T-helper 2 cell (primary cell): ENCODE measurements at places on chromosomes 7 and 10.
A peak's percentile ranks its signal among the peaks of the same experiment; 100 is the strongest.

GRCh38 chr10:72638586-72639440 is 12.9 kb upstream of the MICU1 start:
- no peak for DNase-seq

- peak; percentile 26 for DNase-seq
Observed at GRCh38 chr10:73920089-73920488, 9.2 kb downstream of the PLAU start.

GRCh38 chr7:153370092-153370491 is 610.5 kb downstream of the ACTR3B start:
- DNase-seq = no peak

DNA sequence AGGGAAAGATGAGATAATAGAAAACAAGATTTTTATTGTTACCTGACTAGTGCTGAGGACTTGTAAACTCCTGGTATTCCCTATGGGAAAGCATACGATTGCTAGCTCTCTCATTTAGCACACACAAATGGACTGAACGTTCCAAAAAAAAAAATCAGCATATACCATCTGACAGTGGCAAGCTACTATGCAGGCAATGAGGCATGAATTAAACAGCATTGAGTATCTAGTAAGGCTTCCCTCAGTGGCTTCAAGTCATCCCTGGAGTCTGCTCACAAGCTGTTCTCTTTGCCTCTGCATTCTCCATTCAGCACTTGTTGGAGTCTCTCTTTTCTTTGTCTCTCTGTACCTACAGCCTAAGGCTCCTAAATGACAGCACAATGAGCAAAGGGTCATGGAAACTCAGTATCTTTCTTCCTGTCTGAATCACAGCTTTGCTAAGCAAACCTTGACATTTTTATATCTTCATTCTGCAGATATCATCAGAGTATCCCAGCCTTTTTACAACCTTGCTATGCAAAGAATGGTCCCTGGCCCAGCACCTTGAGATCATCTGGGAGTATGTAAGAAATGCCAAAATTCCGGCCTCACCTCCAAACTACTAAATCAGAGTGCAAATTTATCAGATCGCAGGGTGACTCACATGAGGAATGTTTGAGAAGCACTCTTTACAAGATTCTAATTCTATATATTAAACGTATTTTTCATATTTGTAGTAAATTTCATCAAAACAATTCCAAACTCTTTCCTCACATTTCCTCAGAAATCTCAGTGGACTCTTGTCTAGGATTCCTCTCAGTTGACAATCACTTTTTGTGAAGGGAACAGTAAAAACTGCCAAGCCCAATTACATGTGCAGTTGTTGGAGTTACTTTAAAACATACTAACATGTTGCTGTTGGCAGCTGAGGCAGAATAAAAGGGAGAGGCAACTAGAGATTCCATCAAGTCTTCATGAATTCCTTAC is 10.8 kb upstream of the LIPA start:
- DNase-seq = no peak

DNA sequence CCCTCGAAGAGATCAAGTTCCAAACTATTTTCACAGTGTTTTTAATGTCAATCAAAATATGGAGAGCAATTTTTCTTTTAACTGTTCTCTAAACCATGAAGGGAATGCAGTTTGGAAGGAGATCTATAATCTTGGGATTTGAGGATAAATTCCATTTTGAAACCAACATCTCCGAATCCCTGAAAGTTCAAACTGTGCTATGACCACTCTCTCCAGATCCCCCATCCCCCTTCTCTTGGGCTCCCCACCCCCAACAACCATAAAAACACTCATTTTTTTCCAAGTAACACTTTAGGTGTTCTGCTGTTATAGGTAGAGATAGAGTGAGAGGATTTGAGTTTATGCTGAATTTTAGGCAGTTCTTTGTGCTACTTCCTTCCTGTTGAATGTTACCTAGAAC is 1.7 kb downstream of the CALD1 start:
- DNase-seq = no peak

- no peak for DNase-seq
Observed at GRCh38 chr10:11161096-11161495, 143.4 kb downstream of the CELF2 start.

DNA sequence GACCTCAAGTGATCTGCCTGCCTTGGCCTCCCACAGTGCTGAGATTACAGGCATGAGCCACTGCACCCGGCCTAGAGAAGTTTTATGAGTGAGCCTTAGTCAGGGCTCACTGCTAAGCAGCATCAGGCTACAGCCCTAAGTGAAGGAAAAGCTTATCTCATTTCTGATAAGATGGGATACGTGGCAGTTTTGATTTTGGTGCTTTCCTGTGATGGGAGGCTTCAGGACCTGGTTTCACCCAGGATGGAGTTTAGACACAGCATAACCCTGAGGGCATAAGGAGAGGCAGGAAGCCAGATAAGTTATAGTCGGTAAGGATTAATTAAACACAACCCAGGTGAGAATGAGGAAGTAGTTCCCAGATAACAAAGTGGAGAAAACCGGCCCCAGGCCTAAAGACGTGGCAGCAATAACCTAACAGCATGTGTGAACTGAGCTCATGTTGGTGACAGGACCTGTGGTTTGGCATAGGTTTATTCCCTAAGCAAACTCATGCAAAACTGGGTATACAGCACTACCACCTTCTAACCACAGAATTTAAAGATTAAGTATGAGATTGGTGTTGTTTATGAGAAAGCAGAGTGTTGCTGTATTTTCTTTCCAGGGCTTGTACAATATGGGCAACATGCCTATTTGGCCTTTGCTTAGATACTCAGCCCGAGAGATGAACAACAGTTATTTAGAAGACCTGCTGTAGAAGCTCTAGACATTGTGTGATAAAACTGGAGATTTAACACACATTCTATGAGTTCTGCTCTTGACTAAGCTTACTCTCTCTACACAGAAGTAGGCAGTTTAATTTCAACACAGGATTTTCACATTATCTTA is 119.4 kb downstream of the COL28A1 start:
- DNase-seq = no peak

DNA sequence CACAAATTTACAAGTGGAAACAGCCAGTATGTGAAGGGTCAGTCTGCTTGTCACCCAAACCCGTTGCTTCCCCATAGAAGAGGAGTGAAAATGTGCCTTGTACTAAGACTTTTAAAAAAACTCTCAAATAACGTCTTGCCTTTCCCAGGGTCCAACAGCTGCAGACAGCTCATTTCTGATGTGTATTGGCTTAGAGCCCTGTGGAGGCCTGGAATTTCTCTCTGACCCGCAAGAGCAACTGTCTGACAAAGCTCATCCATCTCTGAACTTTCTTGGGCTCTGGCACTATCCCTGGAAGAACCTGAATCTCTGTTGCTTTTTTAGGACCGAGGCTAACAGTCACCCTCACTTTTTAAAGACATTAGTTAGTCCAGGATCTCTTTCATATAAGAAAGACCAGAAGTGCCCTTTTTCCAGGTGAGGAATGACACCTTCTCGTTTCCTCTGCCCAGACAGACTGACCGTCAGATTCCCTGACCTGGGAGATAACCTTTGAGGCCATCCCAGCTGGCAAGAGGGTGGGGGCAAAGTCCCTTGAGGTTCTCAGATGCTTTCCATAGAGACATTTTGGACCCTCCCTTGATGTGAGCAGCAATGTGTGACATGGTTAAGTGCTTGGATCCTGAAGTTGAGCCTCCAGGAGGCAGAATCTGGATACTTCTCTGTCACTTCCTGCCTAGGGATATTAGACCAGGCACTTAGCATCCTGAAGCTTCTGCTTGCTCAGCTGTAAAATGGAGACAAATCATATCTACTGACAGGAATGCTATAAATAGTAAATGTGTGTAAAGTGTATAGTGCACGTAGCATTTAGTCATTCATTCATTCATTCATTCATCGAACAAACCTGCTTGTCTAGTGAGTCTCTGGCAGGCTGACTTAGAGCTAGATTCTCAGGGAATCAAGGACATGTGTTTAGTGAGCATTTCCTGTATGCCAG is 4.5 kb upstream of the NODAL start:
- DNase-seq = no peak

- no peak for DNase-seq
Observed at GRCh38 chr7:111308691-111309090, 217.8 kb downstream of the LRRN3 start.

DNA sequence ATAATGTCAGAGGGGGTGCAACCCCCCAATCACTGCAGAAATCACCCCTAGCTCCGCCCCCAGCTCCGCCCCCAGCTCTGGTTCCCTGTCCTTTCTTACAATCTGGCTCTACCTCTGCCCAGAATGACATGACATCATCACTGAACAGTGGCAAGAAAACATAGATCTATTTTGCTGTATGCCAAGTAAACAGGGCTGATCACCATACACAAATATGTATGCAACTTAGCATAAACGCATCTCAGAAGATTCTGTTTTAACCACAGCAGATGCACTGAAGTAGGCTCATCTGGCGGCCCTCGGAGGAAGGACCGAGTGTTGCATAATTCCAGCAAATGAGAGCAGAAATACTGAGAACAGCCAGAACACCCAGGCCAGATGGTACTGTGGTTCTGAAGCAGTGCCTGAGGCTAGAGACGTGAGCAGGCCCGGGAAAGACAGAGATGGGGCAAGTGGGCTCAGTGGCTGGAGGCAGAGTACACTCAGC is 293.3 kb upstream of the KLF14 start:
- DNase-seq = no peak

DNA sequence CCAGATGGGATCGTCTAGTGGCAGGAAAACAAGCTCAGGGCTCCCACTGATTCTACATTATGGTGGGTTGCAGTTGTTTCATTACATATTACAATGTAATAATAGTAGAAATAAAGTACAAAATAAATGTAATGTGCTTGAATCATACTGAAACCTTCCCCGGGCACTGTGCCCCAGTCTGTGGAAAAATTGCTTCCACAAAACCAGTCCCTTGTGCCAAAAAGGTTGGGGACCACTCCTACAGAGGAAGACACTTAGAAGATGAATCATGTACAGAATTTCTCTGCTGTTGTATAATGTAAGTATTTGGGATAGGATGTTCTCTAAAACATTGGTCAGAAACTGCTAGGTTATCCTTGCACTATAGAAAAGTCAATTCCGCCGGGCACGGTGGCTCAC is 11.3 kb upstream of the PHYH start:
- no peak for DNase-seq

DNA sequence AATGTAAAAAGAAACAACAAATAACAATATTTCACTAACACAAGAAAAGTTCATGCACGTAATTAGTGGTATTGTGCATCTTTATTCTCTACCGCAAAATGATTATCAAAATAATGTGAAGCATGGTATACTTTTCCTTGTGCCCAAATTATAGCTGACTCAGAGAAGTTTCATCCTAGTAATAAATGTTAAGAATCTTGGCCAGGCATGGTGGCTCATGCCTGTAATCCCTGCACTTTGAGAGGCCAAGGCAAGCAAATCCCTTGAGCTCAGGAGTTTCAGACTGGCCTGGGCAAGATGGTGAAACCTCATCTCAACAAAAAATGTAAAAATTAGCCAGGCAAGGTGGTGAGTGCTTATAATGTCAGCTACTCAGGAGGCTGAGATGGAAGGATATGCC is 105.0 kb downstream of the KMT2C start:
- no peak for DNase-seq

GRCh38 chr7:74042746-74043522 is 15.0 kb downstream of the ELN start:
- DNase-seq = no peak

GRCh38 chr7:158737064-158737695 is 32.6 kb upstream of the NCAPG2 start:
- no peak for DNase-seq

- DNase-seq = no peak
Observed at GRCh38 chr7:107998660-107999480, 4.1 kb downstream of the LAMB1 start.

DNA sequence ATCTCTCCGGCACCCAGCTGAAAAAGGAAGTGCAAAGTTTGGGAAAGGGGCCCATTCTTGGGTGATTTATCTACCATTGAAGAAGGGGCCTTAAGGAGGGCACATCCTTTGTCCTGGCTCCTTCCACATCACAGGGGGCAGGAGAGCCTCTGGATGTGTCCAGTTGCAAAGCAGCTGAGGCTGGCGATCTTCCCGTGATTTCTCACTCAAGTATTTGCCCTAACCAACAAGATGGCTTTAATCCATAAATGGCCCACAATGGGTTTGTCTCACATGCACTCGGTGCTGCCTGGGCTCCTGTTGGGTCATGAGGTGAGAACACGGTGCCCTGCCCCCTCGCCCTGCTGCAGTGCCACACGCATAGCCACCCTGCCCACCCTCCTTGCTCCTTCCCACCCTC is 14.2 kb upstream of the FRMPD2 start:
- no peak for DNase-seq

DNA sequence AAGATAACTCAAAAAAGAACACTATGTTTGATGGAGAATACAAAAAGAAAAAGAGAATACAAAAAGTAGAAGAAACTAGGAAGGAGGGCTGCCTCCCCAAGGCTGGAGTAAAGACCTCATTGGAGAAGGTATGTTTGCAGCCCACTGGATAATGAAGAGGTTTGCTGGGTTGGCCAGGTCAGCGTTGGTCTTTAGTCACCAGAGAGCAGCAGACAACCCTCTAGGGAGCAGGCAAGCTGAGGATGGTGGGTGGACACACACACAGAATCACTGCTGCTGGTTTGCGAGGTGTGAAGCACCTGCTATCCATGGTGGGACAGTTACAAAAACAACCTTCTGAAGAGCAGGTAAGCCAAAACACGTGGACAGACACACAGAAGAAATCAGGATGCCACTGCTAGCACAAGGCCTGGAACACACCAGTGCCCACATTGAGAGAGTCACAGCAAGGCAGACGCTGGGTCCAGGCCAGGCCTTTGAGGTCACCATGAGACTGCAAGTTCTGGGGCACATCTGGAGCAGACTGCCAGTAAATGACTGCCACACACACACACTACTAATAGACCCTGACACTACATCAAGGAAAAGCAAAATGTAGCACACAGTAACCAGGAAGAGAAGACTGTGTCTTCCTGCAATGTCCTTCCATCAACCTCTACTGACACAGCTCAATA is 43.0 kb downstream of the MTERF1 start:
- no peak for DNase-seq

- peak; percentile 46 for DNase-seq
Observed at GRCh38 chr7:111091593-111092358, 849 bp downstream of the LRRN3 start.

- DNase-seq = no peak
Observed at GRCh38 chr7:102258073-102258748, 28.5 kb upstream of the SH2B2 start.

GRCh38 chr7:3455806-3456595 is 154.9 kb downstream of the SDK1 start:
- DNase-seq = no peak

DNA sequence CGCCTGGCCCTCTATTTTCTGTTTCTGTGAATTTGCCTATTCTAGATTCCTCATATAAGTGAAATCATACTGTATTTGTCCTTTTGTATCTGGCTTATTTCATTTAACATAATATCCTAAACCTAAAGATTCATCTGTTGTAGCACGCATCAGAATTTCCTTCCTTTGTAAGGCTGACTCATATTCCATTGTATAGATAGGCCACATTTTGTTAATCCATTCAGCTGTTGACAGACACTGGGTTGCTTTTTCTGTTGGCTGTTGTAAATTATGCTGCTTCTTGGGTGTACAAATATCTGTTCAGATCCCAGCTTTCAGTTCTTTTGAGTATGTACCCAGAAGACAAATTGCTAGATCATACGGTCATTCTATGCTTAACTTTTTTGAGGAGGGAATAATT is 28.8 kb upstream of the CUL1 start:
- no peak for DNase-seq
